Stimulated activated CD4-positive, alpha-beta T cell treated with anti-CD3 and anti-CD28 coated beads, Interleukin-4, amount 100 ng/mL, for 1 hour (primary cell): ENCODE measurements at places on chromosomes 7 and 10.

- DNase-seq: no peak
Measured at GRCh38 chr10:3672220-3672619, 112.8 kb downstream of the KLF6 start.

DNA sequence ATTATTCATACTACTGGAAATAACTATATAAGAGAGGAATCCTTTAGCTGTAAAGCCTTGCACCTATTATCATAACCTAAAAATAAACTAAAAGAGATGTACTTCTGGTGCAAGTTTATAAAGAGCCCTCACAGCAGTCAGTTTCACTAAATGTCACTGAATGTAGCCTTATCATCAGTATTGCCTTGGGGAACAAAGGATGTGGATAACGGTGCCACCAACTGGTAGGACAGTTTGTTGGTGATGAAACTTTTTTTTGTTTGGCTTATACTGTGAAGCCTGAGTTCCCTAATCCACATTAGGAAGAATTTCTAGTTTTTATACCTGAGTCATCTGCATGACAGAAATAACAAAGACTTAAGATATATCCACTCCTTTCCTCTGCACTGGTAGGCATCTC is 117.9 kb upstream of the COL1A2 start:
- no peak for DNase-seq

- no peak for DNase-seq
Measured at GRCh38 chr10:75688506-75689300, 257.3 kb downstream of the LRMDA start.

- peak; percentile 78 for DNase-seq
Measured at GRCh38 chr10:74589226-74589673, 237.2 kb upstream of the KAT6B start.

GRCh38 chr7:111642373-111642772 is 80.1 kb upstream of the IMMP2L start:
- DNase-seq: no peak

DNA sequence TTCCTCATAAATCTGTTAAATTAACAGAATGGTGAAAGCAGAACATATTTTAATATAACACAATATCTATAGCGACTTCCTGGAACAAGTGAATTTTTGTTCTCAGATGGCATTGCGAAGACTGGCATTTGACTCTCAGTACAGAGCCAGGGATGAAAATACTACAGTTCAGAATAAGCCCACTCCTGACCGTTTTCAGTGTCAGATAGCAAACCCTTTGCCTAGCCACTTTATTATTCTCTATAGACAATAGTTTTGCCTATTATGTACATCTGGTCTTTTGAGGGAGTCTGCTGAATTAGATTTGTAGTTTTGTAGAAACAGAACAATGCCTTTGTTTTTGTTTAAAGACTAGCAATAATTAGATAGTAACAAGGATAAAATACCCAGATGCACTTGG is 2.3 kb downstream of the MINPP1 start:
- DNase-seq: no peak

GRCh38 chr7:85184599-85185423 is 2.0 kb downstream of the SEMA3D start:
- DNase-seq: no peak

DNA sequence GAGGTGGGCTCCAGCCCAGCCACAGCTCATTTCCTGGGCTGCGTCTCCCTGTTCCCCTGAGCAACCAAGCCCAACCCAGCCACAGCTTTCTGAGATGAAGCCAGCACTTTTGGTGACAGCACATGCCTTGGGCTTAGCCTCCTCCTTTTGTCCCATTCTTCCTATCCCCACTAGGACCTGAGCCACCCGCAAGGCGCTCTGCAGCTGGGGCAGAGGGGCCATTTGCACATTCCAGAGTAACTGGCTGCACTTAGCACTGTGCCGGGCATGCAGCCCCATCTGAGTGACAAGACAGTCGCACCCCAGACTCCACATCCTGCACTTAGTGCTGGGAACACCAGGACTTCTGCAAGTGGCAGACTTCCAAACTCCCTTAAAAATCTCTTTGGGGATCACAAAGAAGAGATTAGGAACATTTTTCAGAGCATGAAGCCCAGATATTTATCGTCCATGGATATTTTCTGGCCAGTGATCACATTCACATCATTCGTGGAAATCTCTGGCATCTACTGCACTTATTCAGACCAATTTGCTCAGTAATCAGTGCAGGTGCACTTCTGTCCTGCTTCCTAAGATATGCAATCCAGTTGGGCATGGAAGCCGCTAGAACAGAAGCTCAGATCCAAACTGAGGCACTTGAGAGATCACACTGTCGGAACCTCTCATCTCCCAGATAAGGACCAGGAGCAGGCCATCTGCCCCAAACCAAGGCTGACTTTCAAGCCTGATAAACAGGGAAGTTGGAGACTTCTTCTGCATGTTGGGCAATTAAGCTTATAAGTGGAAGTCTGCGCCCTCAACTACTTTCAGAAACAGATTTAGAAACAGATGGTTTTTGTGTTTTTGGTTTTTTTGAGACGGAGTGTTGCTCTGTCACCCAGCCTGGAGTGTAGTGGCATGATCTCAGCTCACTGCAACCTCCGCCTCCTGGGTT is 26.4 kb downstream of the CHST15 start:
- DNase-seq: no peak

- no peak for DNase-seq
Measured at GRCh38 chr7:4013793-4014192, 668.3 kb upstream of the FOXK1 start.

- no peak for DNase-seq
Measured at GRCh38 chr7:26549281-26549944, 257.8 kb downstream of the SNX10 start.

DNA sequence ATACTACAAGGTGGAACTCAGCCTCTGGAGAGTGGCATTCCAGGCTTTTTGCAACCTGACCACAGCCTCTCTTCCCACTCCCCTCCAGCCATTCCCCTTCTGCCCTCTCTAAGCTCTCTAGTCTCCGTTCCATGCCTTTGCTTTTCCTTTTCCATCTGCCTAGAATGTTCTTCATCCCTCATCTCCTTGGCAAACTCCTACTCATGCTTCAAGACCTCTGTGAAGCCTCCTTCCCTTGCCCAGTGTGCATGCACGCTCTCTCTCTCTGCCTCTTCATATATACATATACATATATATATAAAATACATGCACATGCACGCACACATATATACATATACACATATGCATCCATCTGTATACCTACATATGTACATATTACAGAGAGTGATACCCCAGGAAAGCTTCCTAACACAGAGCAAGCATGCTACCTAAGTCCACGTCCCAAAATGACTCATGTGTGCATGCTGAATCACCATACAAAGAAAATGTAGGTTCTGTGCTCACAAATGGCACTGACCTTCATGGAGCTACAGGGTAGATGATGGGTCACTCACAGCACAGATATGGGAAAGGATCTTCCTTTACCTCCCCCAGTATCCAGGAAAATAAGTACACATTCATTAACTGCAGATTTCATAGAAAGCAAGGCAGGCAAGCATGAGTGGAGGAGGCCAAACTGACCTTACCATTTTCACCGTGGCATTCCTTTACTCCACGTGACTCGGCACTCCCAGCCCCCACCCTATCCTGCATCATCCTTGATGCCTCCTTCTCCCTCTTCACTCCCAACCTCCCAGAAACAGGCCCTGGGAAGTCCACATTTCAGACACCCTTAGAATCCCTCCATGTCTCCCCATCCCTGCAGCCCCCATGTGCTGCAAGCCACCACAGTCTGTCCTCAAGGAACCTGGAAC is 238.4 kb upstream of the ZMIZ1 start:
- no peak for DNase-seq

DNA sequence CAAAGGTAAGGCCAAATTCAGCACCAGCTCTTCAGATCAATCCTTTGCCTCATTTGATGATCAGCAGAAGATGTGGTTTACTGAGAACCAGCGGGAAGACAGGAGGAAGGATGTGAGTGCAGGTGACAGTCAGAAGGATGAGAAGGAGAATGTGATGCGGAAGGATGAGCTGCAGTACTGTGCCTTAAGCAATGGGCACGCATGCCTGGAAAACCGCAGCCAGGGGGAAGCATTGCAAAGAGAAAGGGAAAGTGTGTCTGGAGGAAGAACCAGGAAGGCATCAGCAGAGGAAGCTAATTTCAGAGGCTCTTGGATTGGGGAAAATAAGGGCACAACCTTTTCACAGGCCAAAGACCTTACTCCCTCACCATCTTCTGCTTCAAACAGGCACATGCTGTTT is 25.7 kb downstream of the C10orf71 start:
- no peak for DNase-seq

- DNase-seq: no peak
Measured at GRCh38 chr10:66943590-66943989, 17.8 kb downstream of the LRRTM3 start.

DNA sequence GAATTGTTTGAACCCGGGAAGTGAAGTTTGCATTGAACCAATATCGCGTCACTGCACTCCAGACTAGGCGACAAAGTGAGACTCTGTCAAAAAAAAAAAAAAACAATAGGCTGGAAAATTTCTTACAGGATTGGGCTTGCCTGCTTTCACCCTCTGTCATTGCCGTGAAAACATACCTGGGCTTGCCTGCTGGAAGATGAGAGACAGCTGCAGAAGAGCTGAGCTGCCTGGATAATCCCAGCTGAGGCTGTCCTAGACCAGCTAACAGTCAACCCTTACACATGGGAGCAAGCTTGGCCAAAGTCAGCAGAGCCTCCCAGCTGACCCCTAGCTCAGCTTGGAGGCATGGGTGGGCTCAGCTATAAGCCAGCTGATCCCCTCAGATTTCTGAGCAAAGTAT is 306.2 kb downstream of the CCSER2 start:
- DNase-seq: no peak

GRCh38 chr10:115871855-115872254 is 401.2 kb downstream of the GFRA1 start:
- no peak for DNase-seq

GRCh38 chr10:71837098-71837827 is 13.8 kb downstream of the PSAP start:
- no peak for DNase-seq

DNA sequence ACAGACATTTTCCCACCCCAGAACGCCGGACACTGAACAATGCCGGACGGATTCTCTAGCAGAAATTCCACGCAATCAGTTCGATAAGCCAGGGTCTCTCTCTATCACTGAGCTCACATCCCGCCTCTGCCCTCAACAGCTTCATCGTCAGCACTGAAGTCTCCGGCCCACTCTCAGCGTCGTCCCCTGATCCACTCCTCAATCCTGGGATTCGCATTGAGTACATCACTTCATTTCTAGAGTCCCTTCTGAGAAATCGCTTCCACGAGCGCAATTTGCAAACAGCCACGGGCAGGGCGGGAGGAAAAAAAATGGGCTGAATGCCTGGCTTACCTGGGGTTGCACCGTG is 365 bp downstream of the YME1L1 start:
- no peak for DNase-seq

DNA sequence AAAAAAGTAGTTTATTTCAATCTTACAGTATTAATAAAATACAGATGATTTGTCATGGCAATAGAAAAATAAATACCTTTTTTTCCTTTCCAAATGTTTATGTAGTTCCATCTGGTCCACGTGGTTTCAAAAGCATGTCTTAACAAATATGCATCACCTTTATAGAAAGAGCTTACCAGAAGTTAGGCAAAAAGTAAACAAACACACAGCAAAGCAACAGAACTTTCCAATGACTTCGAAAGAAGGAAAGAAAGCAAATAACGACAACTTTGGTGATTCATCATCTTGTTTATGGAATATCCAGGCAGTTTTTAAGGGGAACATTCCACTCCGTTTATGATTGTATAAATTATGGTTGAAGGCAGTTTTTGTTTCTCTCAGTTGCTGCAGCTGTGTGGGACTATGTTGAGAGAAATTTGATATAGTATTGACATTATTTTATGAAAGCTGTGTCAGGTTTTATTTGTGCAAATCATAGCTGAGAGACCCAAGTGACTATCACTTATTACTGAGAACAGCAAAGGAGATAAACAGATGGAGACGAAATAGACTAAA is 203.1 kb downstream of the CDC14C start:
- no peak for DNase-seq

GRCh38 chr7:141386881-141387280 is 164.3 kb upstream of the AGK start:
- DNase-seq: no peak

- no peak for DNase-seq
Measured at GRCh38 chr10:29204070-29204800, 84.6 kb upstream of the LYZL1 start.

GRCh38 chr7:23470330-23471105 is at the start of gene IGF2BP3:
Gene IGF2BP3 (minus strand): TSS chr7:23470491. CDS start chr7:23470110, 381 bp downstream.
- peak; percentile 26 for DNase-seq

GRCh38 chr10:46787321-46787615 is 124.0 kb upstream of the PTPN20 start:
- DNase-seq: no peak

DNA sequence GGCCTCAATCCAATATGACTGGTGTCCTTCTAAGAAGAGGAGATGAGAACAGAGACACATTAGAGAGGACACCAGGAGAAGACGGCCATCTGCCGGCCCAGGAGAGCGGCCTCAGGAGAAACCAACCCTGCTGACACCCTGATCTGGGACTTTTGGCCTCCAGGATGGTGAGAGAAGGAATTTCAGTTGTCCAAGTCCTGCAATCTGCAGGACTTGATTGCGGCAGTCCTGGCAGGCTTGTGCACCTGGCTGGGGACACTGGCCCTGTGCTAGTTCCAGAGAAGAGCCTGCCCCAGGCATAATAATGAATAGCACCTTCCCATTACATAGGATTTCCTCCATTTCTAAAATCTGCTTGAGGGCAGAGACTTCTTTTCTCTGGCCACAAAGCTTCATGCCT is 409.9 kb upstream of the SHH start:
- no peak for DNase-seq

DNA sequence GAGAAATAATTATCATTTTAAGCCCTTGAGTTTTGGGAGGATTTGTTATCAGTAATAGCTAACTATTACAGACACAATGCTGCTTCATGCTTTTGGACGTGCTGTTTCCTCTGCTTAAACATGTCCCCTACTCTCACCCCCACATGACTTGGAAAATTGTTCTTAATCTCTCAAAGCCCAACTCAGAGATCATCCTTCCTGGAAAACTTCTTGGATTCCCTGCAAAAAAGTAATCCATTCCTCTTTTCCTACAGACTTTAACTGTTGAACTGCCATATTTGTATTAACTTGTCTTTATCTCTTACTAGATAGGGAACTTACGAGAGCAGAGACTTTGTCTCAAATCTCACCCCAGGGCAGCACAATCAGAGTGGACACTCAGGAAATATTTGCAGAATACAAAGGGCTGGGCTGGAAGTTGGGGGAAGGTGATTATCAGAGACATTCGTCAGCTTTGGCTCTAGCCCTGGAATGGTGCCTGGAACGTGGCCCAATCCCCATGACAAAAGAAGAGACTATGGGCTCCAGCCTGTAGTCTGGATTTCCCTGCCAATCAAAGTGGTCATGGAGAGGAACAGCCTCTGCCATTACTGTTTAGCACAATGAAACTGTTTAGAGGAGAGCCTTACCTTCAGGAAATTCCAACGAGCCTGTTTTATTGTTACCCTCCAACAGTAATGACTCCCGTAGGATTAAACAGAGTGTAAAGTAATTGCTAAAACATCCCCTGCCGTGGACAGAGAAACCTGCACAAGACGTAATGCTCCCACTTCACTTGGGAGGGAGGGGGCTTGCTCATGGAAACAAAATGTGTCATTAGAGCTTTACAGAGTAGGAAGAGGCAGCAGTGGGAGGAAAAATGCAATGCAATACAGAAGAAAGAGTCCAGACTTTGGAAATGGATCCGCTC is 140.4 kb upstream of the AUTS2 start:
- DNase-seq: no peak
